ENCODE measurements at places on chromosomes 2 and 18. TPM values are rescaled to one million over a fixed set of nuclear protein-coding genes. Genes with fewer than 3 reads are reported as not detected.

- no peaks in the 10 kb centered on the region for H3K27me3 ChIP-seq
- no peak overlapping the region for H3K4me3 ChIP-seq
- no peak for DNase-seq
Measured at GRCh38 chr2:196066291-196067087, 2.1 kb downstream of the DNAH7 start.

- no peaks in the 10 kb centered on the region for H3K36me3 ChIP-seq
- H3K4me1 ChIP-seq, result peaks cover 4% of the 10 kb centered on the region
- no peak for DNase-seq
- no peak overlapping the region for H3K27ac ChIP-seq
- H3K4me3 ChIP-seq, result no peak overlapping the region
Measured at GRCh38 chr2:218961651-218962570, 2.4 kb downstream of the CDK5R2 start.

GTF2A1L gene
- 0.67 TPM for total RNA-seq

DNER gene
- not detected for total RNA-seq

GRCh38 chr2:144131042-144131441 lies 388.9 kb downstream of the ZEB2 start:
- DNase-seq, result no peak
- no peak overlapping the region for H3K4me3 ChIP-seq
- H3K36me3 ChIP-seq, result no peaks in the 10 kb centered on the region

All from liver (tissue), 10 donors.